ENCODE measurements at places on chromosomes 11 and 22.

DNA sequence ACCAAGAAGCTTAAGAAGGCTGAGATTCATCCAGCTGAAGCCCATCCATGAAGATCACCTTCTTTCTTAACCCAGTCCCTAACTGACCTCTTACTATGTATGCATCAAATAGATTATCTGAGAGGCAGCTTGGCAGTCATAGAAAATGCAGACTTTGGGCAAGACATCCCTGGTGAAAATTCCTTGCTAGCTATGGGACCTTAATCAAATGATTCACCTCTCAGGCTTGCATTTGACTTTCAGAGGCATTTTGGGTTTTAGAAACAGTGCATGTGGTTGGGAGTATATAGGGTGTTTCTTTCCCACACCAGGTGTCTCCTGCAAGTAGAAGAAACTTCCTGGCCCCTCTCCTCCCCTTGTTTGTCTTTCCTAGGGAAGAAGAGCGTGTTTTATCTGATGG is 188.5 kb upstream of the ISX start:
- no peak for DNase-seq

DNA sequence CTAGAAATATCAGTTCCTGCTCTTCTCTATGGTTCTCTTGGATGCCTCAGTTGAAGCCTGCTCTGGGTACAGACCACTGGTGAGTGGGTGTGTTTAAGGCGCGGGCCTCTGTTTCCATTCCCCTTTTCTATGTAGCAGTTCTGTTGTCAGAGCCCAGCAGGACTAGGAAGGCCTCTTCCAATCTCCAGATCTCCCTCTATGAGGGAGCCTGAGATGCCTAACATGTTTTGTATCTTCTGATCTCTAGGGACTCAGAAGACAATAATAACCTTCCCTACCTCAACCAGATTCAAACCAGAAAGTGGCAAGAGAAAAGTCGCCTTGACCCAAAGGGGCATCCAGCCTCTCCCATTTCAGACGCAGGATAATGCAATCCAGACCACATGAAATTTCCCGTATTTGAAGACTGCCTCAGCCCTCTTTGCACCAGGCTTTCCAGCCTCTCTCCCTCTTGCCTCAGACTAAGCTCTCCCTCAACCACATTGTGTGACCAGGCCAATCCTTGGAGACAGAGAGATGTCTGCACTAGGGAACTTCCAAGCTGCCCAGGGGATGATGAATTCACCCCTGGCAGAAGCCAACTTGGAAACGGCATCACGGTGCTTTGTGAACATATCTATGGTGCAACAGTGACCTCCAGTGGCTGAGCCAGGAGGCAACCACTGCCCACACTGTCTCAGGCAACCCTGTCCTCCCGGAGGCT is 150.1 kb upstream of the UBASH3B start:
- no peak for DNase-seq

DNA sequence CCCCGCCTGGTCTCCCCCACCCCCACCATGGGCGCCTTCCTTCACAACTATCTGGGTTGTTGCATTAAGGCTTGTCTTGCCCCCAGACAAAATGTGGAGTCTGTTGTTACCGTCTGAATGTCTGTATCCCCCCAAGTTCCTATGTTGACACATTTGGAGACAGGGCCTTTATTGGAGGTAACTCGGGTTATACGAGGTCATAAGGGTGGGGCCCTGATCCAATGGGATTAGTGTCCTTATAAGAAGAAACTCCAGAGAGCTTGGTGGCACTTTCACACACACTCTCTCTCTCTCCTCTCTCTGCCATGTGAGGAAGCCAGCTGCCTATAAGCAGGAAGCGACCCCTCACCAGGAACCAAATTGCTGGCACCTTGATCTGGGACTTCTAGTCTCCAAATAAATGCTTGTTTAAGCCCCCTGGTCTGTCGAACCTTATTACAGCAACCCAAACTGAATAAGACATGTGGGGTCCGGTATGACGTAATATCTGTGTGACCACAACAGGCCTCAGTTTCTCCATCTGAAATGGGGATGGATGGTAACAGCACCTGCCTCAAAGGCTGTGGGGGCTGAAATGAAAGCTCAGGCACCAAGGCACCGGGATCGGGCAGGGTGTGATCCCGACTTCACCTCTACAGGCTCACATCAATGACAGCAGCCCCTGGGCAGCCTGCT is 222.3 kb downstream of the CTTN start:
- no peak for DNase-seq

GRCh38 chr11:21456186-21456585 is 736.7 kb upstream of the ANO5 start:
- no peak for DNase-seq

GRCh38 chr22:25101501-25101900 is 98.2 kb upstream of the CRYBB3 start:
- DNase-seq: no peak

DNA sequence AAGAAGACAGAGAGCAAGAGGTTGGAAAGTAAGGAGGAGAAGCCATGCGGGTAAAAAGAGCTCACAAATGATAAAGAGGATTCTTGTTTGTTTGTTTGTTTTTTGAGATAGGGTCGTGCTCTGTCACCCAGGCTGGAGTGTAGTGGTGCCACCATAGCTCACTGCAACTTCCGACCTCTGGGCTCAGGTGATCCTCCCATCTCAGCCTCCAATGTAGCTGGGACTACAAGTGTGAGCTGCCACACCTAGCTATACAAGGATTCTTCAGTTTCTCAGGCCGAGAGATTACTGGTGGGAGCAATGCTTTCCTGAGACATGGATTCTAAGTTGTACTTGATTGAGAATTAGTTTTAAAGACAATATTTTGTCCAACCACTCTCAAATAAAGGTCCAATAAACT is 55.6 kb downstream of the CLTCL1 start:
- no peak for DNase-seq

- DNase-seq: no peak
Measured at GRCh38 chr22:27314276-27314807, 487.2 kb downstream of the MN1 start.

- DNase-seq: no peak
Measured at GRCh38 chr22:20273758-20274181, 5.7 kb upstream of the RTN4R start.

DNA sequence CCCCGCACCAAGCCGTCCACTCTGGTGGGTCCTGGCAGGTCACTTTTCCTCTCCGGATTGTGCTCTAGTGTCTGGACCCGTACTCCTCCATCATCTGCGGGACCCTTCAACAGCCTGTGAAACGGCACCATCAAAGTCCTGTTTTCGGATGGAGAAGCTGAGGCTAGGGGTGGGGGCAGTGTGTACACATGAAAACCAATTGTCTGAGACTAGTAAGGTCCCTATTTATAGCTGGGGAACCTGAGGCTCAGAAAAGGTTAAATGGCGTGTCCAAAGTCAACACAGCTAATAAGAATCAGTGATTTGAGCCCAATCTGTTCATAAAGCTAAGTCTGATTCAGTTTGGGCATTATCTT is 668 bp upstream of the LRRC32 start:
- no peak for DNase-seq

DNA sequence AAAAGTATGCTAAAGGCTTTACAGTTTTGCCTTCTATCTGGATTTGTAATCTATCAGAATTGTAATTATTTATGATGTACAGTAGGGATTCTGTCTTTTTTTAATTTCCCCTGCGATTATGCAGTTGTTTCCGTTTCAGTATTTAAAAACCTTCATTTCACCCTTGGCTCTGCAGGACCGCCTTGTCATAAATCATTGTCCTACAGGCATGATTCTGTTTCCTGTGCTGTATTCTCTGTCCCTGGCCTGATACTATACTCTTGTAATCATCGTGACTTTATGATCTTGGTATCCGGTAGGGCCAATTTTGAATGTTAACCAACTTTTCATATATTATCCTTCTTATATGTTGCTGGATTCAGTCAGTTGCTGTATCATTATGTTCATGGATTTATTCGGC is 151.7 kb downstream of the ATXN10 start:
- DNase-seq: no peak

GRCh38 chr11:123473941-123474677 is 44.0 kb downstream of the GRAMD1B start:
- DNase-seq: no peak

- no peak for DNase-seq
Measured at GRCh38 chr11:10528121-10528520, 12.9 kb downstream of the RNF141 start.

DNA sequence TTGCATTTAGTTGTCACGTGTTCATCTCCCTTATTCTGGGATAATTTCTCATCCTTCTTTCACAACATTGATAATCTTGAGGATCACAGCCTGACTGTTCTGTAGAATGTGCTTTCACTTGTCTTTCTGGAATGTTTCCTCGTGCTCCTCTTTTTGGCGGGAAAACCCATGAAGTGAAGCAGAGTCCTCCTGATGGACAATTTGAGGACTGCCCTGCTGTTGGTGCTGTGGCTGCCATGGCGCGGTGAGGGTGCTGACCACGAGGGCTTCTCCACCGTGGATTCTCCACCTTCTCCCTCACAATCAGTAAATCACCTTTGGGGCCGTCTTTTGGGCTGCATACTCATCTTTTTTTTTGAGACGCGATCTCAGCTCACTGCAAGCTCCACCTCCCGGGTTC is 946.9 kb downstream of the BRD1 start:
- DNase-seq: no peak

- DNase-seq: no peak
Measured at GRCh38 chr22:39818094-39818493, 75.5 kb downstream of the ENTHD1 start.

- no peak for DNase-seq
Measured at GRCh38 chr11:10990637-10991193, 132.9 kb upstream of the ZBED5 start.

DNA sequence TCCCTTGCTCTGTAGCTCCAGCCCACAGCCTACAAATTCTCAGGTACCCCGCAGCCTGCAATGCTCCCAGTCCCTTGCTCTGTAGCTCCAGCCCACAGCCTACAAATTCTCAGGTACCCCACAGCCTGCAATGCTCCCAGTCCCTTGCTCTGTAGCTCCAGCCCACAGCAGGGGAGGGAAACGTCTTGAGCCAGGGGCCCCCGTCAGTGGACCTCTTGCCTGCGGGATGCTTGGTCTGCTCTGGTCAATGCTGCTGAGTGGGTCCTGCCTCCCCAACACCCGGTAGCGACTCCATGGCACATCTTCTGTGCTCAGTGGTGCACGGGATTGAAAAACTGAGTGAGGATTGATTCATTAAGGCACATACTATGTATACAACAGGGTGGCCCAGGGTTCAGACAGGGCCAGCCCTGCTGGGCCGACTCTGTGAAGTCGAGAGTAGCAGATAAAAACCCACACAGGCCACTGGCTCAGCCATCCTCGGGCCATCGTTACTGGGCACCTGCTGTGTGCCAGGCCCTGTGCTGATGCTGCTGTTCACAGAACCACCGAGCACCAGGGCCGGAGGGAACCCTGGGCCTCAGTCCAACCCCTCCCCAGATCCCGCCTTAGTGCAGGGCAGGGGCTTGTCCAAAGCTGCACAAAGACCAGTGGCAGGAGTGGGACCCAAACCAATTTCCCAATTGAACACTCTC is 69.7 kb downstream of the MYO7A start:
- DNase-seq: no peak

- DNase-seq: no peak
Measured at GRCh38 chr11:116852261-116853031, 15.0 kb upstream of the APOA1 start.

GRCh38 chr22:37052386-37053309 is 1.1 kb downstream of the KCTD17 start:
- DNase-seq: no peak

DNA sequence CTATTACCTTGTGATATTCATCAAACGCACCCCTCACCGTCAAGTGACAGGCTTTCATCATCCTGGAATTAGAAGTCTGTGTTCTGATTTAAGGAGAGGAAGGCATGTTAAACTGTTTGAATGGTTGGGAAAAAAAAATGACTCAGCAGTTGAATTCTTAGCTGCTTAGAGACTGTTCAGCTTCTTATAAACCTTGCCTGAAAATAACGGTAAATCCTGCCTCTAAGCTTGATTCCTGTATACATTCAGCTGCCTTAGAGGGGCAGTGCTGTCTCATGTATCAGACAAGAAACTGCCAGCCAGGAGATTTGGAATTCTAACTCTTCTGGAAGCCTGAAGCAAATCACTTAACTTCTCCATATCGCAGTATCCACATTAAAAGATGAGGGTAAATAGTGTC is 437.4 kb downstream of the JRKL start:
- DNase-seq: no peak

GRCh38 chr22:38203090-38203810 is 1.5 kb downstream of the MAFF start:
- no peak for DNase-seq

DNA sequence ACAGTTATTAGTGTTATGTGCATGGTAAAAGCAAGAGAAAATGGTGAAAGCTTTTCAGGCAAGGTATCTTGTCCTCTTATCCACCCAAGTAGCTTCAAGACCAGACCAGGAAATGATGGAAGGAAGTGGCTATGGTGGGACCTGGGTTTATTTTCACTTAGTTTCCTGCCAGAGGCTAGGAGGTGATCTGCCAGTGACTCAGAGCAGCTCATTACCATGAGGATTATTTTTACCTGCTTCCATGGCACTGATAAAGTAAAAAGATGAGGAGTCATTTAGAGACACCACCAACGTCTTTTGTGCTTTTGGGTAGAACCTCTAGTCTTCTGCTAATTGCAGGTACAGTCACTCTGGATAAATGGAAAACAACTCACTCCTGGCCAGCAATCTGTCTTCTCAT is 339.9 kb upstream of the KIRREL3 start:
- DNase-seq: no peak

GRCh38 chr11:72297828-72298227 is 53.9 kb upstream of the PHOX2A start:
- DNase-seq: no peak

DNA sequence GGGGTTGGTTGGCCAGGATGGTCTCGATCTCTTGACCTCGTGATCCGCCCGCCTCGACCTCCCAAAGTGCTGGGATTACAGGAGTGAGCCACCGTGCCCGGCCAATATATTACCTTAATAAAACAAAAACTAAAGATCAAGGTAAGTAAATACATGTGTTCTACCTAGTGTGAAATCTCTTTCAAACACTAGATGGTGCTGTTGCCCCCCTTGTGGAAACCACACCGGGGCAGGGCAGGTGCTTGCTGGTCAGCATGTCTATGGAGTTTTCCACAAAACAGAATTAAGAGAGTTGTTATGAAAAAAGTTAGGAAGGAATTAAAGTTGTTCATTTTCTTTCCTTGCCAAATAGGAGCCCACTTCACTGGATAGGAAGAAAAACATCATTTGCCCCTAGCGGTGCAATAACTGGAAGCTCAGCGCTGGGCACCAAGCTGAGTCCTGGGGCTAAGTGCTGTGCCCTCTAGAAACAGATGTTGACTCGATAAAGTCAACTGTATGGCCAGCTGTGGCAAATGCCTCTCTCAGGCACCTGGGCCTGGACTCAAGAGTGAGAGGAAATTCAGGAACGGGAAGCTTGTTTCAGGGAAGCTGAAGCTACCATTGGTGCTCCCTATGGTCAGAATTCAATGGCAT is 6.3 kb upstream of the KCNJ5 start:
- DNase-seq: peak; percentile 22

- DNase-seq: no peak
Measured at GRCh38 chr11:45805305-45806071, 539 bp downstream of the SLC35C1 start.

- DNase-seq: no peak
Measured at GRCh38 chr22:36741204-36741793, 34.6 kb downstream of the IFT27 start.

Data from stimulated activated CD8-positive, alpha-beta memory T cell treated with anti-CD3 and anti-CD28 coated beads, Interleukin-4, amount 100 ng/mL, for 4 hours (primary cell).